SK-N-SH treated with all-trans-retinoic acid at 6 μM for 48 hours (cell line): ENCODE measurements at places on chromosomes 5 and 9.

GRCh38 chr9:93270976-93271375 lies 87.0 kb downstream of the WNK2 start:
- ATAC-seq: no peak

DNA sequence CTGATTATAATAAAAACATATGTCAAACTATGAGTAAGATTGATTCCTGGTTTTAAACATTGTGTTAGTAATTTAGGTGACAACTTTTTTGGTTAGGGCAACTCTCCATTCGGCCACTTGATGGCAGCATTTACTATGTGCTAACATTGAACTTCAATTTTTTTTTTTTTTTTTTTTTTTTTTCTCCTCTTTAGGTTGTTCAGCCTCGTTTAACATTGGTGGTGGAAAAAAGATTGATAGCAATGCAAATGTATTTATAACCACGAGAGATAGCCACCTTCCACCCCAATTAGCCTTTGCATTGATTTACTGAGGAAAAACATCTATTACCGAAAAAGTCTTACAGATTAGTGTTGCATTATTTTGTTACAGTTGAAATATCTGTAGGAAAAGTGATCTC lies 159.1 kb downstream of the CSNK1G3 start:
- ATAC-seq: peak; percentile 27; the same call in 1 of the 3 replicates

- ATAC-seq: no peak
These were observed 22.7 kb upstream of the ENHO start for GRCh38 chr9:34545497-34545896.

DNA sequence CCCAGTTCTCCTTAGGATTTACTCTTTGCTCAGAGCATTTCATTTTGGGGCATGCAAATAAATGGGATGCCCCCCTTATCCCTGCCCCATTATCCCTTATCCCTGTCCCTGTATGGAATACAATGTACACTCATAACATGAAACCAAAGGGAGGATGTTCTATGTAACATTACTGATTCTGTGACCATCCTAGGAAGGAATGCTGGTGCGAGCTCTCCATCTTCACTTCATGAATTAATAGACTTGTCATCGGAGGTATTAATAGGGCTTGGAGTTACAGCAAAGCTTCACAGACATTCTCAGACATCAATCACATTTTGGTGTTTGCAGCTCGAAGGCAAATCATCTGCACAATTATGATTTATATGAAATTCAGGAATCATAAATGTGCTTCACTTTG lies 20.4 kb upstream of the PIK3R1 start:
- ATAC-seq: no peak

DNA sequence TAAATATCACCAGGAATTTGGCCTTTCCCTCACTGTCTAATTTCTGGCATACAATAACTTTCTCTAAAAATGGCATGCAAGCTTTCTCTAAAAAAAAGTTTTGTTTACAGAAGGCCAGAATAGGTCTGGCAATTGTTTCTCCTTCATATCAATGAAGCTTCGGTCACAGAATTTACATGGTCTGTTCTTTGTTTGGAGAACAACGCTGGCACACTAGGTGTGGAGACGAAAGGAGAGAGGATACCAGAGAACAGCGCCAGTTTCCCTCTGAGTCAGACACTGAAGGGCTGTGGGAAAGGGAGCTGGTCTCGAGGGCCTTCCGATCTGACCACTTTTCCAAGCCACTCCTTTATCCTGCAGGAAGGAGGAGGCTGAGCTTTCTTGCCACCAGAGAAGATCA lies 60.1 kb upstream of the ITGA1 start:
- ATAC-seq: peak; percentile 96

DNA sequence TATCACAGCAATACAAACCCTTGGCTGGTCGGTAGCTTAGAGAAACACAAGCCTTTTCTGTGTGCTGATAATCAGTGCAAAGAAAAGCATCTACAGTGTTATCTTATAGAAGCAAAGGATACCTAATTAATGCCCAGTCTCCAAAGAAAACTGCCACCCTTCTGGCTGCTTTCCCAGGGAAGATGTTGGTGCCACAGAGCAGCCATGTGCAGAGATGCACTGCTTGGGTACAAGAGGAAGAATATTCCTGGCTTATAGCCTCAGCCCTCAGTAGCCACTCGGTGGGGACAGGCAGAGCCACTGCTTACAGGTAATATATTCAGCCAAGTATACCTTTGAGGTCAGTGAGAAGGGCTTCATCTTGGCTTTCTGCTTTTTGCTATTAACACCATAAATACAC lies 185.3 kb downstream of the PCSK1 start:
- no peak for ATAC-seq

- ATAC-seq: no peak
These were observed 25.2 kb downstream of the SKP2 start for GRCh38 chr5:36177154-36177553.

DNA sequence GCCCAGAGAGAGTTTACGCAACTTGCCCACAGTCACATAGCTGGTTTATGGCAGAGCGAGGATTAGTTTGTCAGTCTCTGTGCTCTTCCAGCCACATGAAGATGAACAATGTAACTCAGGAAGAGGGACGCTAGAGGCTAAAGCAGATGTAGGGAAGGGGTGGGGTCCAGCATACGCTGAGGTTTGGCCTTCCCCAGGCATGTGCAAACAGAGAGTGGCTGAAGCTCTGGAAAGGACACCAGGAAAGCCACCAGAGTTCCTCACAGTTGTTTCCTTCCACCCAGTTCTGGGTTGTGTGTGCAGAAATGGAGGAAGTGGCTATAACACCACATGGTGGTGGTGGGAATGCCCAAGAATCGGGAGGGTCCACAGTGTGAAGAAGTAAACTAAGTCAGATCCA lies 60.0 kb downstream of the SNX18 start:
- no peak for ATAC-seq

DNA sequence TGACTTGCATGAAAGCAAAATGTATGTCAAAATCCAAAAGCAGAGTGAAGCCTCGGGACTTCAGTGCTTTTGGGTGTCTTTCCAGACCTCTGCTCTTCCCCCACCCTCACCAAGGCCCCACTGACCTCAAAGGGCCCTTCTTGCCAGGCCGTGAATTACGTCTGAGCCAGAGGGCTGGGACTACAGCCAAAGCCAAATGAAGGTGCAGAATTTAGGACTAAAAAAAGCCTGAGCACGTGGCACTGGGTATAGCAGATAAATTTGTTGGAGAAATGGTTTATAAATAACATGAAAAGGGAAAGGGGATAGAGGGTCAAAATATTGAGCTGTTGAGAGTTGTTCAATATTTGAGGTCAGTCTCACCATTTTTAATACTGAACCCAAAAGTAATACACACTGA lies 163.4 kb downstream of the GHR start:
- no peak for ATAC-seq

- ATAC-seq: no peak
These were observed 8.6 kb upstream of the GLE1 start for GRCh38 chr9:128495804-128496417.
